ENCODE measurements at places on chromosomes 7 and 10.

DNA sequence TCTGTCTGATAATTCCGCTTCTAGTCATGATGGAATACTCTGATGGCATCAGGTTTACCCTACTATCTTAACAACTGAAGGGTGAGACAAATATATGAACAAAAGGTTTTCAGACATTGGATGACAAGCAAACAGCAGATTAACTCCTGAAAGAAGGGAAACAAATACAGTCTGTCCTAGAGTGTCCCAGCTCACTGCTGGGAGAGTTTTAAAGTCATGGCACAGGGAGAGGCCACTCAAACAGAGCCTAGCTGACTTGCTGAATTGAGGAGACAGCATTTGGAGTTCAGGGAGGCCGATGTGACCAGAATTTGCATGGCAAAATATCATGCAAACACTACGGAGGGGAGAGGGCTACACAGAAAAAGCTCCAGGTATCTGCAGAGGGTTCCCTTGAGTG lies 73.1 kb downstream of the MDH2 start:
- no peak for DNase-seq

- DNase-seq: no peak
Measured at GRCh38 chr7:30678805-30679204, 3.5 kb downstream of the CRHR2 start.

DNA sequence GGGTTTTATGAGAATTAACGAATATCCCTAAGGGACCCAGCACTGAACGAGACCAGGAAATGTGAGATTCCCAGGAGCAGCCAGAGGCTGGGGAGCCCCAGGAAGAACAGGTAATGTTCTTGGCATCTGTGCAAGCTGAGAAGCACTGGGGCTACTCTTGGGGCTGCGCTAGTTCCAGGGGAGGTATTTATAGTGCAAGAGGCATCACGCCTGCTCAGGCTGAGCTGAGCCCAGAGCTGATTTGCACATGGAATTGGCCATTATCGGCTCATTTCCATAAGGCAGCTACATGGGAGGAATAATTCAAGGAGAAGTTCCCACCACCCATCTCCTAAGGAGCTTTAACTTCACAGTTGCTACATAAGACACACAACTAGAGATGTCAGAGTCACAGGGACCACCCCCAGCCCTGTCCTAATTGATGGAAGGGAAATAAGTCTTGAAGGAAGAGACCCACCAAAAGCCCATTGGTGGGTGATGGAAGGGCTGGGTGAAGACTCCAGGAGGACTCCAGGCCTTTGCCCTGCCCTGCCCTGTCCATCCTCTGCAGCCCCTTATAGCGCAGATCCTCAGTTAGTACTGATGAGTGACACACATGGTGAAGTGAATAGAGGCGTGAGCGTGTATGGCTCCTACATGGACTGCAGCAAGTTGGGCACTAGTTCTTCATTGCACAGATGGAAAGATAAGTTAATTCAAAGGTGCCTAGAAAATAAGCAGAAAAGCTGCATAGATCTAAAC lies 178.9 kb downstream of the GRID1 start:
- no peak for DNase-seq

GRCh38 chr10:12179606-12180170 lies 16.0 kb downstream of the NUDT5 start:
- DNase-seq: no peak

DNA sequence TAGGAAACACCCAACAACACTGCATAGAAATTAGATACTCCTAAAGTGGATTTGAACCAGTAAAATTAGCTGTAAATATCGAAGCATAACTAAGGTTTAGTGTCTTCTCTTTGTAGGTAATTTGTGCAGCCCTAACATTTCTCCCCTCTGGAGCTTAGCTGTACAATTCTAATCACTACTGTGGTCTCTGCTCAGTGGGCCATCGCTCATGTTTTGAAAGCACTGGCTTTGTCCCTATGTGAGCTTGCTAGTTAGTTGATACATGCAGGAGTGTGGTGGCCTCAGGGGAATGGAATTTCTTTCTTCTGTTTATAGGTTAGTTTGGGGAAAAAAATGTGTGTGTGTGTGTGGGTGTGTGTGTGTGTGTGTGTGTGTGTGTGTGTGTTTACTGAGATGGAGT lies 373.1 kb downstream of the DPP6 start:
- no peak for DNase-seq

- no peak for DNase-seq
Measured at GRCh38 chr10:13665516-13666262, 78.9 kb downstream of the PRPF18 start.

DNA sequence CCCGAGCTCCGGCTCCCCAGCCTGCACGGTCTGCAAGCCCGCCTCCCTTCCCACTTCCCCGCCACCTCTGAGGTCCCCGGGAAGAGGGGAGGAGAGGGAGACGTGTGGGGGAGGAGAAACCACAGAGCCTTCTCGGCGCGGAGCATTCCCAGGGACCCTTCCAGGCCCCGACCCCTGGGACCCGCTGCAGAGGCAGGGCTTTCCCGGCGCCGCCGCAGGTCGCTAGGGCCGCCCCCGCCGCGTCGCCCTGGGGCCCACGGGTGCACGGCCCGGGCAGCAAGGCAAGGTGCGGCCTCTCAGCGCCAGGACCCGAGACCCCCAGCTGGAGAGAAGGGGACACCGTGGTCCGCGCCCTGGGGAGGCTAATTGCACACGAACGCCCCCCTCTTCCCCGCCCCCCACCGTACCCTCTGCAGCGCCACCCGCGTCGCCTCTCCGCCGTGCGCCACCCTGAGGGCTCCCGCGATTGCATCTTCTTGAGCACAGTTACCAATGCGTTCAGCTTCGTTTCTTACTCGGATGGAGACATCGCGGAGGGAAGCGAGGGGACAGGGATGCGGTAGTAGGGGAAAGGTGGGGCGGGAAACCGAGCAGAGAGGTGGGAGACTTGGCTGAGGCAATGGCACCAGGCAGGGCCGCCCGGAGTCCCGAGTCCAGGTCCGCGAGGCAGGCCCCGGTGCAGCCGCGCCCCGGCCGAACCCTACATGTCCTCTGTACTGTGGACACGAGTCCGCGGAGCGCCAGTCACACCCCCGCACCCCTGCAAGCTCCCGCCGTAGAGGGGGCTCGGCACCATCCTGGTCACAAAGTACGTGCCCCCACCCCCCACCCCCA lies 28.9 kb downstream of the SKIDA1 start:
- no peak for DNase-seq

DNA sequence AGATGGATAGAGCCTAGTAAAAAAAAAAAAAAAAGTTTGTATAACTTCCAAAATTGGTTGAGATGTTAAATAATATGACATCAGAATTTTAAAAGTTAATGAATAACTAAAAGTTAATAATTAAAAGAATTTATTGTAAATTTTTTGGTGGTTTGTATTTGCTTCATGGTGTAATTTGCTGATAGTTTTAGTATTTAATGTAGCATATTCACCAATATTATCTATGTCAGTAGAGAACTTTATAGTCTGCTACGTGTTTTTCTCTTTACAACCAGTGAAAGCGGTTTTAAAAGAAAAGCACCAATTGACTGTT lies 51.8 kb upstream of the STEAP4 start:
- DNase-seq: no peak

- no peak for DNase-seq
Measured at GRCh38 chr10:70371846-70372245, 10.6 kb downstream of the LRRC20 start.

- DNase-seq: no peak
Measured at GRCh38 chr10:11789306-11789705, 33.9 kb upstream of the PROSER2 start.

DNA sequence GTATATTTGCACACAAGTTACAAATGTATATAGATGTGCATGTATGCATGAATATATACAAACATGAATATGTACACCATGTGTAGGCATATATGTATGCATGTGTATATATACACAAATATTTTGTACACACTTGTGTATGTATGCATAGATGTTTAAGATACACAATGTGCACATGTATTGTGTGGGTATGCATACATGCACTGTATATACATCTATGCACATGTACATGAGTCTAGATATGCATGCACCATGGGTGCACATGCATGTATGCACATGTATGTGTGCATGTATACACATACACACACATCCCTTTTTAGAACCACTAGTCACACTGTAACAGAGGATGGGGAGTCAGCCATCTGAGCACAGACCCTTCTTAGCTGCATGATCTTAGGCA lies 249.4 kb downstream of the COBL start:
- no peak for DNase-seq

DNA sequence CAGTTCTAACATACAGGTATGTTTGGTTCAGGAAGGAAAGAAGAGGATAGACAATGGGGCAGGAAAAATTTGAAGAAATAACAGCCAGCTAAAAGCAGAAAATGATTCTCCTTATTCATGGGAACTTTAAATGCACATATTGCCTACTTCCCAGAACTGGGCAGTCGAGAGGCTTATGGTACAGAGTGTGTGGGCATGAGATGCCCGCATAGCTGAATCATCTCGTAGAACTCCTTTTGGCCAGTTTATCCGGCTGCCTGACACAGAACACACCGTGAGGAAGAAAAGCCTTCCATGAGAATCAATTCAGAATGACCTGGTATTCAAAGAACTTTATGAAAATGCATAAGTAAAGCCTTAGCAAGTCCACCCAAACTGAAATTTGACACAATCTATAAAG lies 471.6 kb downstream of the SH2D4B start:
- no peak for DNase-seq

DNA sequence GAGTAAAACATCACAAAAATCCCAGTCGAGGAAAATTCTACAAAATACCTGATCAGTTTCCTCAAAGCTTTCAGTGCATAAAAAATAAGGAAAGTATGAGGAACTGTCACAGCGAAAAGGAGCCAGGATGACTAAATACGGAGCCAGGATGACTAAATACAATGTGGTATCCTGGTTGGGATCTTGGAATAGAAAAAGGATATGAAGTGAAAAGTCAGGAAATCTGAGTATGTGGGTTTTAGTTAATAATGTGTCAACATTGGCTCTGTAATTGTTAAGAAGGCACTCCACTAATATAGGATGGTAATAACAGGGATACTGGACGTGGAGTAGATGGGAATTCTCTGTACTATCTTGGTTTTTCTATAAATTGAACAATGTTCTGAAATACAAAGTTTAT lies 175.5 kb downstream of the SUGCT start:
- no peak for DNase-seq

- DNase-seq: no peak
Measured at GRCh38 chr7:92778972-92779371, 57.4 kb downstream of the CDK6 start.

DNA sequence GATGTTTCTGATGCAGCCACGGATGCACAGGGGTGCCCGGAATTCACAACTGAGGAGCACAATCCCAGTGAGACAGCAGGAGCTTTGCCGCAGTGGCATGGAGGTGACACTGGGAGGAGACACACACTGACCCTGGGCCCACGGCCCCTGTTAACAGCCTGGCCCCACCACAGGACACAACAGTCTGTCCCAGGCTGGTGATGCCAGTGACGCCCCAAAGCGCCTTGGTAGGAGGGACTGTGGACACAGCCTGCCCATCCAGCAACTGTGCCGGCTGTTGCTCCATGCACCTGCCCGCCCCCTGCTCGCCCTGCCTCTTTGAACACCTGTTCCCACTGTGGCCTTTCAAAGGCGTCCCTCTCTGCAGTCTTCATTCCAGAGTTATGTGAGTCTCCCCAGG lies 49.8 kb downstream of the KLF6 start:
- DNase-seq: no peak

GRCh38 chr7:2450198-2451107 lies 25.7 kb downstream of the GRIFIN start:
- no peak for DNase-seq

GRCh38 chr7:15886626-15887025 lies 200.1 kb upstream of the MEOX2 start:
- DNase-seq: no peak

Measured in stimulated activated CD8-positive, alpha-beta memory T cell treated with anti-CD3 and anti-CD28 coated beads, Interleukin-15, amount 100 ng/mL, for 24 hours (primary cell).